NCI-H2081 (cell line): ENCODE measurements at places on chromosomes 1 and 21.

DNA sequence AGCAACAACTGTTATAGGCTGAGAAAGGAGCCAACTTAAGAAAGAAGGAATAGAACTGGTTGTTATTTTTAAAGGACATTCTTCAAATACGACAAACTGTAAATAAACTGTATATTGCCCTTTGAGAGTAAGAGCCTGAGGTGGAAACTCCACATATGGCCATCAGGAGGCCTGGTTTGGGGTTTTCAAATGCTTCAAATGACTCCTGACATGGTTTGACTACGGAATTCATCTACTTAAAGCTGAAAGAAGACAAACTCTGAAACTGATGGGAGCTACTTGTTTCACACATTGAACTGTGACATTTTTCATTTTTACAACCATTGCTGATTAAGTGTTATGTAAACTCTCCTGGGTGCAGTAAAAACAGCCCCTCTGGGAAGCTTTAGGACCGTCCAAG is 59.8 kb downstream of the NGF start:
- DNase-seq: no peak

GRCh38 chr1:36247538-36247937 is 23.3 kb downstream of the THRAP3 start:
- no peak for DNase-seq

DNA sequence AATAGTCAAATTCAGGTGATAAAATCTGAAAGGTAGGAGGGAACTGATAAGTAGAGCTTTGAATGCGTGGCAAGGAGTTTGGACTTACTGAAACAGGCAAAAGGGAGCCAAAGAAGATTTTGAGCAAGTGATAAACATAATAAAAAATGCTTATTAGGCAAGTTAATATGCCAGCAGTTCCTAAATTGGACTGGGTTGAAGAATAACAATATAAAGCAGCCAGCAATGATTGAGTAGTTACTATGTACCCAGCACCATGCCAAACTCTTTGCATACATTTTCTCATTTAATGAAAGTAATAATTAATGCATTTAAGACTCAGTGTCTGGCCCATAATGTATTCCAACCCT is 23.8 kb upstream of the AHCYL1 start:
- no peak for DNase-seq

GRCh38 chr1:181669246-181669645 is 185.9 kb downstream of the CACNA1E start:
- no peak for DNase-seq

GRCh38 chr1:86517336-86517735 is 29.5 kb upstream of the CLCA4 start:
- DNase-seq: no peak

- no peak for DNase-seq
Observed at GRCh38 chr1:12177156-12177998, 10.6 kb downstream of the TNFRSF1B start.

- DNase-seq: no peak
Observed at GRCh38 chr1:55632906-55633305, 417.7 kb upstream of the USP24 start.

- no peak for DNase-seq
Observed at GRCh38 chr1:202561726-202562443, 148.4 kb downstream of the SYT2 start.

DNA sequence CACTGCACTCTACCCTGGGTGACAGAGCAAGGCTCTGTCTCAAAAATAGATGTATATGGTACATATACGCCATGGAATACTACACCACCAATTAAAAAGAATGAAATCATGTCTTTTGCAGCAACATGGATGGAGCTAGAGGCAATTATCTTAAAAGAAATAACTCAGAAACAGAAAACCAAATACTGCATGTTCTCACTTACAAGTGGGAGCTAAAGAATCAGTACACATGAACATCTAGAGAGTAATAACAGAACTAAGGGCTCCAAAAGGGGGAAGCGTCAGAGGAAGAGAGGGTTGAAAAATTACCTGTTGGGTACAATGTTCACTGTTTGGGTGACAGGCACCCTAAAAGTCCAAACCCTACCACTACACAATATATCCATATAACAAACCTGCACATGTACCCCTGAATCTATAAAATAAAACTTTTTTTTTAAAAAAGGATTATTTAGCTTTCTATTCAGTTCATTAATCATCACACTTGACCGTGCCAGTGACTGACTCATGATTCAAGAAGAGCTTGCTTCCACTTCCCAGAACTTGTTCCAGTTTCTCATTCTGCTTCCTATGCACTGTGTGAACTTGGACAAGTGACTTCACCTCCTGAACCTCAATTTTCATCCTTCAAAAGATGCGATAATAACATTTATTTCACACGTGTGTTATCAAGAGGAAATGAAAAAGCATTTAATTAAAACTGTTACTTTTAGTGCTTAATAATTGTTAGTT is 109.6 kb downstream of the PLPP3 start:
- no peak for DNase-seq

DNA sequence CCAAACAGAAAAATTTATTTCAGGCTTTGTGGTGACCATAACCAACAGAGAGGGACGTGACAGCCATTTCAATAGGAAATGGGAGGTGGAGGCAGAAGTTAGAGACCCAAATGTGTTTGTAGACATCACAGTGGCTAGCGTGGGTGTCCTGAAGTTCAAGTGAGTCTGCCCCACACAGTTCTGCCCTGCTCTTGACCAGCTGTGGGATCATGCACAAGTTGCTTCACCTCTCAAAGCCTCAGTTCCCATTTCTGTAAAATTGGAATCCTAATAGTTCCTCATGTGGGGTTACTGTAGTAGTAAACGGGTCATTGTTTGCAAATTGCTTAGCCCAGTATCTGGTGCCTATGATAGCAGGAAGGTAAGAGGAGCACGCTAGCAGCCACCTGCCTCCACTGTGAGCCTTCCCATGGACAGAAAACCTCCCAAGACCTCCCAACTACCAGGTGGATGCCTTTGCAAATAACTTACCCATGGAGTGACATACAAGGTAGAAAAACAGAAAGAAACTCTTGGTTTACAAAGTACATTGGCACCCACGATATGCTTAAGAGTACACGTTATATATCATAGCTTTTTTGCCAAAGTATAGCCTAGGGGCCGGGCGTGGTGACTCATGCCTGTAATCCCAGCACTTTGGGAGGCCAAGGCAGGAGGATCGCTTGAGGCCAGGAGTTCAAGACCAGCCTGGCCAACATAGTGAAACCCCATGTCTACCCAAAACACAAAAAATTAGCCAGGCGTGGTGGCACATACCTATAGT is 29.1 kb downstream of the FHAD1 start:
- no peak for DNase-seq

- DNase-seq: no peak
Observed at GRCh38 chr1:200265104-200265503, 144.7 kb downstream of the ZNF281 start.

DNA sequence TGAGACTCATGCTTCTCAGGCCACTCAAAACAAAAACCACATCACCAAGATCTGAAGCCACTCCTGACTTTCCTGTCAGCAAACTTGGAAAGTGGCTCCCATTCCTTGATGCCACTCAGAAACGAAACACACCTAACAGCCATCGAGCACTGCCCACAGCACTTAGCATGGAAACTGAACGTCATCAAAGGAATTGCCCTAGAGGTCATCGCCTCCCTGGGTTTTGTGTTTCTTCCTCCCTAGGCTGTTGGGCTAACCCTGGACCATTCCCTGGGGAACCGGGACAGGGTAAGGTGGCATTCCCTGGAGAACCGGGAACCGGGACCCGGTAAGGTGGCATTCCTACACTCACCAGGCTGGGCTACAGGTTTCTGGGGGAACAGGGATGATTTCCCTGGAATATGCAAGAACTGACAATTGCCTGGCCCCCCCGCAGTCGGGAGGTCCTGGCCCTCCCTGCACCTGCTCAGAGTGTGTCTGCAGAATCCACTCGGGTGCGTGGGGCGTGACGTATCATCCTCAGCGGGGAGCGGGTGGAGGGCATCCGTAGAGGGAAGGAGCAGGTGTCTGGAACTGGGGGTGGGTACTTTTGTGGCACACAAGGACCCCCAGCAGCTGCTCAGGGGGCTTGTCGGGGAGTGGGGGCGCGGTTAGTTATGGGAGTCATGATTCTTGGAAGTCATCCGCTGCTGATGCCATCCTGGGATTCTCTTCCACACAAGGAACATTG is 30.3 kb downstream of the SLC45A1 start:
- no peak for DNase-seq

- no peak for DNase-seq
Observed at GRCh38 chr1:207883104-207883651, 27.7 kb downstream of the CD34 start.

GRCh38 chr1:212286556-212287131 is 1.4 kb downstream of the PPP2R5A start:
- no peak for DNase-seq

DNA sequence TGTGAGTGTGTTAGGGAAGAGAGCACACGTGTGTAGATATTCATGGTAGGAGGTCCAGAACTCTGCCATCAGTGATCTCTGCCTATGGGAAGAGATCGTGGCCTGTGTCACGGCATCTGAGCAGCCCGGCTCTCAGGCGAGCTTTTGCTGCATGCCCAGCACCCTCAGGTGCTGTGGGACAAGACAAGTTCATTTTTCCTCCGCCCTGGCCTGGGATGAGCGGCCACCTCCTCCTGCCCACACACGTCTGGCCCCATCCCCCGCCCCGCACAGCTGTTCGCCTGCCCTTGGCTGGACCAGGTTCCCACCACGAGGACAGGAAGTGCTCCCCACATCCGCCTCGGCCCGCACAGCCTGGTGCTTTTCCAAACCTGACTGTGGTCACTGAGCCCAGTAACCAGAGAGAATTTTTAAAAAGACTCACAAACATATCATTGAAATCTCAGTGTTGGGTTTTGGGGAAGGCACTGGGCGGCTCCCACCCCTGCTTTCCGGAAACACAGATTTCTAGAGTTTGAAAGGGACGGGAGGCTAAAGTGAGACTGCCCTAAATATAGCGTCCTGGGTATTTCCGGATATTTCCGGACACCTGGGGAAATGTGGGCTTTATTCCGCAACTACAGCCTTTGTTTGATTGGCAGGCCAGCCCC is 18.0 kb downstream of the BMP8A start:
- no peak for DNase-seq

DNA sequence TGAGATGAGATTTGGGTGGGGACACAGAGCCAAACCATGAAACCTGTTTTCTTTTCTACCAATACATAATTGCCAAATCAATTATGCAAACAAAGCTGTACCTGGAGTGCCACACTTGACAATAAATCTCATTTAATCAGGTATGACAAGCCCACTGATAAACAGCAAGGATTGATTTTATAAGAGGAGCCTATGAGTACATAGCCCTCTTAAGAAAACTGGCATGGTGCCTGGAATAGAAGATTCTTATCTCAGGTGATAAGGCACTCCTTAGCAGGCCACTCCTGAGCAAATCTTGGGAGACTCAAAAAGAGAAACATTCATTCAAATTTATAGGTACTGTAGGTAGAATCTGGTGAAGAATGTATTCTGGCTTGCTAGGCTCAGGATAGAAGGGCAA is 28.6 kb upstream of the PDE4B start:
- no peak for DNase-seq

DNA sequence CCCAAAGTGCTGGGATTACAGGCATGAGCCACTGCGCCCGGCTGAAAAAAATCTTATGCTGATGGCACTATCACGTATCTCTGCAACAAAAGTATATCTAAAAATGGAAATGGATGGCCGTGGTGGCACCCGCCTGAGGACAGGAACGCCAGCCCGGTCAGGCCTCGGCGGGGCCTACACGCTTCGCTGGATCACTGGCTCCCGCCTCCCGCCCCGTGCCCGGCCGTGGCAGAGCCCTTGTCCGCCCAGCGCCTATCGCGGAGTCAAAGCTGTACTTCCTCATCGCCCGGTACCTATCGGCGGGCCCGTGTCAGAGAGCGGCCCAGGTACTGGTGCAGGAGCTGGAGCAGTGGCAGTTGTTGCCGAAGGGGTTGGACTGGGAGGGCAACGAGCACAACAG is 28.8 kb upstream of the PDPN start:
- DNase-seq: no peak

GRCh38 chr1:193210996-193211395 is 24.6 kb upstream of the B3GALT2 start:
- no peak for DNase-seq

DNA sequence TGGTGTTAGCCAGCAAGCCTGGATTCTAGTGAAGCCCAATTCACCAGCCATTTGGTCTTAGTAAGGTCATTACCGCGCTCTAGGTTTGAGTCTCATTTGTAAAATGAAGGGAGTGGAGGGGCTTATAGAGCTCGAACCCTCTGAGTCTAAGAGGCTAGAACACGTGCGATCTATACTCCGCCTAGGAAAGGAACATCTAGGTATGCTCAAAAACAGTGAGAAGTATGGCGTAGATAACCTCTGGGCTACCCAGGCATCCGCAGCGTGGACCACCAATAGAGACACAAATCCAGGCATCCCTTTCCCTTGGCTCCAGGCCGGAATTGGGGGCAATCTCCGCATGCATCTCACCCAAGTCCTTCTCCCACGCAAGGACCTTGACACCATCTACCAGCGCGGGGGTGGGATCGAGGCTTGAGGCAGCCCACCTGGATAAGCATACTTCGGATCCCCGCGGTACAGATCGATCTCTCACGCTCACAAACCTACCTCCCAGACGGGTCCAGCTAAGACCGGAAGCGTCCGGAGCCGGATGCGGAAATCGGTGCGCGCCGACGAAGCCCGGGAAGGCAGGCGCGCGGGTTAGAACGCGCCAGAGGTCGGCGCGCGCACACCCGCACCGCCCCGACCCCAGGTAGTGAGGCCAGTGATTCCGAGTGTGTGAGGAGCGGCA is at the start of gene METTL25B:
Gene METTL25B (plus strand): TSS at position 544 of the 673 bp plus-strand sequence. CDS start 636 bp downstream, outside the sequence.
- DNase-seq: peak; percentile 88

DNA sequence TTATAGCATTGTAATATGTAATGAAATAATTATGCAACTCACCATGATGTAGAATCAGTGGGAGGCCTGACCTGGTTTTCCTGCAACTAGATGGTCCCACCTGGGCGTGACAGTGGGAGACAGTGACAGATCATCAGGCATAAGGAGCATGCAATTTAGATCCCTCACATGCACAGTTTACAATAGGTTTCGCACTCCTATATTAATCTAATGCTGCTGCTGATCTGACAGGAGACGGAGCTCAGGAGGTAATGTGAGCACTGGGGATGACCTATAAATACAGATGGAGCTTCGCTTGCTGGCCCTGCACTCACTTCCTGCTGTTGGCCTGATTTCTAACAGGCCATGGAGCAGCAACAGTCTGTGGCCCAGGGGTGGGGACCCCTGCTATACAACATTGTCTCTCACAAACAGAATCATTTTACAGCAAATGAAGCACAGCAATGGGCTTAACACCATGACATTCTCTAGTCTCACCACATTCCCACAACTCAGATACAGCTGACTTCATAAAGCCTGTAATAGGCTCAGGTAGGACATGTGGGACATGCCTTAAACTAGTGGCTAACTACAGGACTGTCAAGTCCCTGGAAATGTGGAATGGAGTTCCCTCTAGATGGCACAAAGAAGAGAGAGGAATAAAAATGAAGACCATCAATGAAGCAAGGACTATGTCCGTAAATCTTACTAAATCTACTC is 40.7 kb upstream of the SLC5A9 start:
- no peak for DNase-seq
